ENCODE measurements at places on chromosomes 2 and 18.
A peak's percentile ranks its signal among the peaks of the same experiment; 100 is the strongest.

DNA sequence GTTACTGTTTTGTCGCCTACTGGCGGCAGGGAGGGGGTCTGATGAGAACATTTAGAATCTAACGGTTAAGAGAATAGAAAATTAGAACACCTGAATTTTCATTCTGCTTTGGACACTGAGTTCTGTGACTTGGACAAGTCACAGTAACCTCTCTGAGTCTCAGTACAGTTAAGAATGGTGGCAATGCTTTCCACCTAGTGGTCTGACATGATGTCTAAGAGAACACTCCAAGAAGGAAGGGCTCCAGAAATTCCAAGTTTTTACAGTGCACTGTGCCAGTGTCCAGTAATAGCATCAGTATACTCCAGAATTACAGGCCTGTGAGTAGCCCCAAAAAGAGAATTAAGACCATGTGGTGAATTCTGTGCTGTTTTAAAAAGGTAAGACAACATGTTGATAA lies 174.1 kb upstream of the ZFP36L2 start:
- no peak for DNase-seq

DNA sequence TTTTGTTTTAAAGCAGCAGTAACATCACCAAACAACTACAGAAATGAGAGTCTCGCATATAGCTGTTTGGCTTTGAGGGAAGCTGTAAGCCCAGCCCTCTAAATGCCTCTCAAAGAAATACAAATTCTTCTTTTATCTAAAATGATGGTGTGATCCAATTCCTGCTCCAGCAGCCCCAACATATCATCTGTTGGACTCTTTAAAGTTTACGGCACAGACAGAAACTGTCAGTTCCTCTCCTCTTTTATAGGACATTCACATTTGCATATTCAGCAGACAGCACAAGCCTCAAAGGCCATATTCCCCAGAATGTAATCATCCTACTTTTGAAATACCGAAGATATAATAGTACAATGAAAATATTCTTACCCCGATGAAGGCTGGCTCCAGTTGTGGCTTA lies 216.9 kb upstream of the REV1 start:
- no peak for DNase-seq

GRCh38 chr2:26457695-26458364 lies 20.1 kb downstream of the OTOF start:
- DNase-seq, result no peak

DNA sequence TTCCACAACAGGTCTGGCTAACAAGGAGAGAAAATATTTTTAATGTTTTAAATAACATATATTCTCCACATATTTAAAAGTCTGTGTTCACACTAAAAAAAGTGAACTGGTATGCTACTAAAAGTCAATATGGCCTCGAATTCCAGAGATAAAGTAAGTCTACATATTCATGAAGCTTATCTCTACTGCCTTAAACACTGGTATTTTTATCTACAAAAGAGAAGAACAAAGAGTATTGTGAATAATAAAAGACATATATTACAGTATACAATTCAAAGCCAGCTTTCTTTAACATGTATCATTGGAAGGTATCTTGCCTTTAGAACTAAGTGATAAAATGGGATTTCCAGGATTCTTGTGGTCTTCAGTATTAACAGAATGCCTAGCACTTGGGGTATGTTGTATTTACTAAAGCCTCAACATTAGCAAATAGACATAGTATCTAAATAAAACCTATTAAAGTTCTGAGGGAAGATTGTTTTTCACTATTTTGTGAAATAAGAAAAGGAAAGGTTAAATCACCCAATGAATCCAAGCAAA lies 302.8 kb upstream of the CCDC68 start:
- no peak for DNase-seq

DNA sequence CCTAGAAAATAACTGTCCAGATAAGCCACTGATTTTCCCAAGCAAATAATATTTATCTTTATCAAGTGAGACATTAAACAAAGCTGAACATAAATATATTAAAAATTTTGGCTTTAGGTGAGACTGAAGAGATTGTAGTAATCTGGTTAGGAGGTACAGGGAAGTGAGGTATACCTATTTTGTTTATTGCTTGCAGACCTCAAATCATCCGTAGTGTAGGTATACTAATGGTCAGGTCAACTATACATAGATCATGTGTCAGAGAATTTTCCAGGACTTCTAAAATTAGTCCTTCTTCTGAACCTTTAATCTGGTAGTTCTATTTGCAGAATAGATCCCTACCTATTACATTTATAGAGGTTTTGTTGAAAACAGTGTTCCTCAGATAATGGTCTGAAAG lies 41.5 kb downstream of the SP140 start:
- no peak for DNase-seq

DNA sequence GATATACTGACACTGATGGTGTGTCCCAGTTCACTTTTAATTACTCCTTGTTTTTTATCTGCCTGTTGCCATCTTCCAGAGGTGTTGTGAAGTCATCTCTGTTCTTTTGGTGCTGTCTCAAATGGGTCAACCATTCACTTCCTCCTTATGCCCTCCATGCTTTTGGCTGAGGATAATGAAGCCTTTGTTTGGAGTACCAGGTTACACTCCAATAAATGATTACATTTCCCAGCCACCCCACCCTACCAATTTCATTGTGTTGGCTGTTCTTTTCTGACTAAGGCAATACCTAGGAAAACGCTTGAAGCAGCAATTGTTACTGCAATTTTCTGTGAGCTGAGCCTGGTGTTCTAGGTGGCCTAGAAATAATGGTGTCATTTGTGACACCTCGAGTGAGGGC lies 29.8 kb upstream of the ACTG2 start:
- DNase-seq, result no peak

GRCh38 chr18:64562651-64563050 lies 413.8 kb upstream of the LINC00305 start:
- DNase-seq, result no peak

DNA sequence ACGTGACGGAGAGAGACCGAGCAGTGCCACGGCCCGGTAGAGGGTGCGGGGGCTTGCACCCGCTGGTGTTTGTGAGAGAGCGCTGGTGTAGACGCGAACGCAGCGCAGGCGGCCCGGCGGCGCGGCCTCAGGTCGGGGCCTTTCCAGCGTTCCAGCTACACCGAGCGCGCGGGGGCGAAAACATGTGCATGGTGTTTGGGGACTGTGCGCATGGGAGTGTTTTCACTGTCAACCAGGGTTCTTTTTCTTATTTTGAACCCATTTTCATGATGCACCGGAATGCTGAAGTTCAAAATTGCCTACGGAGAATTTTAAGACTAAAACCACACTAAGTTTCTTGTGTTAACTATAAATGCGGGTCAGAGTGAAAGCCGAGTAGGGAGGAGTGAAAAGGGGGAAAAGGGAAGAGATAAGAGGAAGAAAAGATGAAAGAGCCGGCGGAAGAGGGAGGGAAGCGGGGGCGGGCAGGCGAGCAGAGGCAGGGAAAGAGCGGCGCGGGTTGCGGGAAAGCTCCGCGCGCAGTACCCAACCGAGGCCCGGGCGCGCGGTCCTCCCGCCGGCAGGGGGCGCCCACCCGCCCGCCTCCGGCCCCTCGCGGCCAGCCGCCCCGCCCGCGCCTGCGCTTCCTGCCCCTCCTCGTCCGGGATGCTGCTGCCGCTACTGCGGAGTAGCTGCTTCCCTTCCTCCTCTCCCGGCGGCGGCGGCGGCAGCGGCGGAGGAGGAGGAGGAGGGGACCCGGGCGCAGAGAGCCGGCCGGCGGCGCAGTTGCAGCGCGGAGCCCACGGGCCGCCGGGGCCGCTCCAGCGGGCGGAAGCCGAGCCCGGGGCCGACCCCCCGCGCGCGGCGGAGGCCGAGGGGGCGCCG lies at the start of gene RAB12:
Gene RAB12, plus strand, starts transcription at position 643 of the 864 bp plus-strand sequence. Its CDS starts 3 bp downstream, at position 646.
- peak; percentile 41 for DNase-seq

DNA sequence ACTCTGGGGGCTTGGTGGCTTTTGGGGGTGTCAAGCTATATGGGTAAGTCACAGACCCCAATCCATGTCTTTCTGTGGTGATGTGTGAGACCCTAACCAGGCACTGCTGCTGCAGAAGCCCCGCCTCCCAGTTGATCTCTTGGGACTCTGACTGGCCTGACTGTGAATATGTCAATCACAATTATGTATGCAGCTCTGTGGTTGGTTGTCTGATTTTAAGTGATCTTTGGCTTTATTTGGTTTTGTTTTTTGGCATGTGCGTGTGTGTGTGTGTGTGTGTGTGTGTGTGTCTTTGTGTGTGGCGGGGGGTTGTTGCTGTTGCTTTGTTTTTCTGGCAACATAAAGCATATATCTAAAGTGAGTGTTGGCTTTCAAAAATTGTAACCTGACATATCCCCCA lies 78.5 kb upstream of the GLS start:
- no peak for DNase-seq

DNA sequence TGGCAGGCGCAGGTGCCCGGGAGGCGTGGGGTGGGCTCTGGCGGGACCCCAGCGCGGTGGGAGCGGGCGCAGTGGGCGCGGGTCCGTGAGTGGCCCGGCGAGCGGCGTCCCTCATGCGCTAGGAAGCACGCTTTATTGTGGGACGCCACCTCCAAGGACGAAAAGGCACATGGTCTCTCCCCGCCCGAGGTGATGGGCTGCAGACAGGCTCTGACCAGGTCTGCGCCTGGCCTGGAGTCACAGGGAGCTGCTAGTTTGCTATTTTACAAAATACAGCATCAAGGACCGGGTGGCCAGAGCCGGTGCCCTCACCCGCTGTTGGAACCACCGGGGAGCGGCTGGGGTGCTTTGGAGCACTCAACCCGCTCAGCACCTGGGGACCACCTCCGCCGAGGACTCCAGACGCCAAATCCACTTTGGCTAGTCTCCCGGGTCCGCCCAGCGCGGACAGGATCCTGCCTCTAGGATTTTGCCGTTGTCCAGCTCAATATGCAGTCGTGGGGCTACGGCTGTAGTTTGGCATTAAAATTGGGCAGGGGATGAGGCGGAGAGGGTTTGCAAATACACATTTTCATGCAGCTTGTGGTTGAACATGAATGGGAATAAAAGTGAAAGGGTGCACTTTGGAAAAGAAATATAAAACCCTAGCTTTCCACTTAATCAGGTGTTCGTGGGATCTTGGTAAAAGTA lies 65.4 kb downstream of the LRRFIP1 start:
- DNase-seq, result peak; percentile 20

GRCh38 chr2:152094014-152094413 lies 4.8 kb downstream of the CACNB4 start:
- no peak for DNase-seq

GRCh38 chr2:70891572-70892357 lies 43.9 kb upstream of the ATP6V1B1 start:
- DNase-seq, result no peak

DNA sequence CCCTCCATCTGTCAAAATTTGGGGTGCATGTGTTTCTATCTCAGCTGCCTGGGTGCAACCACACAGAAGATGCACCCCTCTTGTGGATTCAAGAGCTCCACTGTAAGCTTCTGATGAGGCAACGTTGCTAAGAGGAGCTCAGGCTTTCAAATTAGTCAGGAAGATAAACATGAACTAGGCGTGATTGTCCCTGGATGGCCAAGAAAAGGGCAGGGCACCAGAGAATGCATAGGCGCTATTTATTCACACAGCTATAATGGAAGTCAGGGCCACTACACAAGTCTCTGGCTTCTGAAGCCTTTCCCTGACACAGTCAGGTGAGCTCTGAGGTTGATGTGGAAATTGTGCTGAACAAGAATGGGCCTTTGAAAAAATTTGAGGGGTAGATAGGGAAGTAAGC lies 1466.0 kb upstream of the CELF4 start:
- no peak for DNase-seq

GRCh38 chr2:147094077-147094476 lies 750.8 kb upstream of the ACVR2A start:
- DNase-seq, result no peak

DNA sequence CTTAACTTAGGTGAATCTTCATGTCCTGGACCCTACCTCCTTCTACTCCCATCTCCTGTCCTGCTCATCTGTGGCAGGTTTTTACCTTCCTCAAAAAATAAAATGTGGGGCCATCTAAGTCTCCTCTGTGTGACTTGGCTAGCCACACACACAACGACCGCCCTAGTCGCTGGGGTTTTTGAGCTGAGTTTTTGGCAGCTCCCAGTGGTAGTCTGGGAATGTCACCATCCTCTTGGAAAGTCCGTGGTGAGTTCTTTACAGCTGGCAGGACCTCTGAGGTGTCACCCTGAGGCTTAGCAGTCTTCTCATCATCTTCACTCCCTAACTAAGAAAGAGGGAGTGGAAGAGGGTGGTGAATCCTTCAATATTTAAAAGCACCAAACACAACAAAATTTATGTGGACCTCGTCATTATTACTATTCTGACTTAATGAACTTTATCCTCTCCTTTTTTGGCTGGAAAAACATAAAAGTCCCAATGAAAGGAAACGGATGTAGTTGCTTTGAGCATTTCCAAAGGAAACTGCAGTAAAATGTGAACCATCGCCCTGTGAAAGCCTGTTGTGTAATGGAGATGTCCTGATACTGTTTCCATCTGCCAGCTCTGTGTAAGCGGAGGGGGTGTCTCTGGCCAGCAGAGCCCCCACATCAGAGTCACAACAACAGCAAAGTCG lies 78.6 kb downstream of the VAPA start:
- DNase-seq, result no peak

DNA sequence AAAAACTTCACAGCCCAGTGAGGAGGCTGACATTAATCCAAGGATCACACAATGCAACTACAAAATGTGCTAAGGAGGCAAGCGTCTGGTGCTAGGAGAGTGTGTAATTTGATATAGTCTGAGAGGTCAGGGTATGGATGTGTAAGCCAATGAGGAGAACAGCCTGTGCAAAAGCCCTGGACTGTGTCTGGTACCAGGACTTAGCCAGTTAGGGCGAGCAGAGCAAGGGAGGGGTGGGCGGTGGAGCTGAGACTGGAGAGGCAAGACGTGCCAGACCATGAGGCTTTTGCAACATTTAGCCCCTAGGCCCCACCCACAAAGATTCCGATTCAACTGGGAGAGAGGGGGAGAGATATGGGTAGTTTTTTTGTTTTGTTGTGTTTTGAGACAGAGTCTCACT lies 33.5 kb upstream of the SPRED2 start:
- no peak for DNase-seq

- DNase-seq, result peak; percentile 3
These were observed 167.3 kb downstream of the DOK6 start for GRCh38 chr18:69567813-69568488.

DNA sequence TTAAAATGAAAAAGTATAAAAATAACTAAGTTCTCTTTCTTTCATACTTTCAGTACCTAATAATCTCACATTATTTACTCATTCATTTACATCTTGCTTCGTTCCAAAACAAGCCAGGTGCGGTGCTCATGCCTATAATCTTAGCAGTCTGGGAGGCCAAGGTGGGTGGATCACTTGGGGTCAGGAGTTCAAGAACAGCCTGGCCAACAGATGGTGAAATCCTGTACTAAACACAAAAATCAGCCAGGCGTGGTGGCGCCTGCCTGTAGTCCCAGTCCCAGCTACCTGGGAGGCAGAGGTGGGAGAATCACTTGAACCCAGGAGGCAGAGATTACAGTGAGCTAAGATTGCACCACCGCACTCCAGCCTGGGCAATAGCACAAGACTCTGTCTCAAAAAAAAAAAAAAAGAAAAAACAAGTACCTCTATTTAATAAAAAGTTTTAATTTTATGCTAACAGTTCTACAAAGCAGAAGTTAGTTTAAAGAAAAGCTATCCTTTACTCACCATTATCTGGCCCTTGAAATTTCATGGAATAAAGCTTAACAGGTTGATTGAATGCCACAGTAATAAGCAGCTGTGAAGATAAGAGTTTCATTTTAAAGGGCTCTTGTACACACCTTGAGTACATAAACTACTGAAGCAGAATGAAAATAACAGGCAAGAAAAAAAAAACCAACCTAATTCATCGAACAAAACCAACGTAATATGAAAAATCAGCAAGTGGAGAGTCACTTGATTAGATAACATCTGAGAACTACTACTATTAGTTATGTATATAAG lies 22.5 kb downstream of the TXNL1 start:
- DNase-seq, result no peak
